Activated CD8-positive, alpha-beta memory T cell treated with anti-CD3 and anti-CD28 coated beads, Interleukin-2, amount 50 U/mL, for 48 hours (primary cell): ENCODE measurements at places on chromosomes 4 and X.

- no peak for DNase-seq
Observed at GRCh38 chr4:184962125-184962638, 56.1 kb upstream of the HELT start.

DNA sequence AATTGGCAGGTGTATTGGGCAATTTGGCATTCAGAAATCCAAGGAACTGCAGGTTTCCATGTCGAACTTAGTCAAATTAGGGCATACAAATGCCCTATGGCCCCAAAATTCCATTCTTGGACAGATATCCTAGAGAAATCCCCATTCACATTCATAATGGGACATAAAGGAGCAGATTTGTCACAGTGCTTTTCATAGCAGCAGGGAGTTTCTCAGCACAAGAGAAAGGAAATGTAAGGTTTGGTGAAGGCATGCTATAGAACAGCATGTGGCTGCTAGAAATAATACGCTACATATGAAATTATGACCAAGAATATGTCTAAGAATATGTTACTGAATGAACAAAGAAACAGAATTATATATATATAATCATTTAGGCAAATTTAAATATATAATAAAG lies 437.5 kb upstream of the BOD1L1 start:
- DNase-seq, result no peak

GRCh38 chr4:165967486-165967885 lies 94.4 kb downstream of the TLL1 start:
- no peak for DNase-seq

GRCh38 chr4:8242782-8243560 lies 26.6 kb upstream of the HTRA3 start:
- DNase-seq, result no peak

DNA sequence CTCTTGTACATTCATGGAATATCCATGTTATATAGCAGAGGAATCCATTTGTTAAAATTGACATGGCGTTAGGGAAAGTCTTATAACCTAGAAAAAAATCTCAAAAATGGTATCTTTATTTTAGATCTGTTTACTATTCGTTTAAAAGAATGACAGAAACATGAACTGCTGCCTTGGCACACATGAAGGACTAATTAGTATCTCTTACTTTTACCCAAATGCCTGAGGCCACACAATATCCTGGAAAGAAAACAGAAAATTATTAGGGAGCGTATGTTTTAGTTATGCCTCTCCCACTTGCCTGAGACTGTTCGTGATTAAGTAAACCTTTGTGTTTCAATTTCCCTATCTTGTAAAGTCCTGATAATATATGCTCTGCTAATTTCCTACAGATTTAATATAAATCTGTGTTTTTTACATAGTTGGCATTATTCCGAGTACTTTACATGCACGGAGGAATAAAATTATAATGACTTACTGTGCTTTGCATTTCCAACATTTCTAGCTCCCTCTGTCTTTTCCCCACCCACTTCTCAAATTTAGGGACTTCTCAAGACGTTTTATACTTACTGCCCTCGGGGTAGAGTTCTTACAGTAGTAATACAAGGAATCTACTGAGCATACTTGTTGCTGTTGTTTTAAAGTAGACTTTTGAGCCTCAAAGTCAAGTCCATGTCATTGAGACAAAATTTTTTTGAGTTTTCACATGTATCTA lies 147.3 kb downstream of the VEGFC start:
- no peak for DNase-seq

GRCh38 chr4:5710961-5711478 lies at the start of gene EVC:
Gene EVC, plus strand, starts transcription at chr4:5711201. Its CDS starts 180 bp downstream, at chr4:5711381.
- peak; percentile 68 for DNase-seq

DNA sequence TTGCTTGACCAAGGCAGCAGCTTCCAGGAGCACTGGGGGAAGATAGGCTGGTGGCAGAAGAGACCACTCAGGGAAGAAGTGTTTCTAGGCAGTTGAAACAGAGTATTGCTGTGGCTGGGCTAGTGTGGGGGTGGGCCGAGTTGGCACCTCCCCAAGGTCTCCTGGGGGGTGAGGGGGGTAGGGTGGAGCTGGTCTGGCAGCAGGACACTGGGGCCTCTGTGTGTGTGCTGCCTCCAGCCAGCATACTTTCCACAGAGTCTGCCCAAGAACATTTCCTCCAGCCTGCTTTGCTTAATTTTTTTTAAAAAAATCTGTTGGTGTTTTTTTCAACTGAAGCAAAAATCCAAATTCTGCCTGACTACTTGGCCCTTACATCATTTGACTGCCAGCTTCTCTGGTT lies 4.0 kb downstream of the ITIH6 start:
- no peak for DNase-seq

GRCh38 chrX:106919932-106920452 lies at the start of gene CLDN2:
Gene CLDN2, plus strand, starts transcription at chrX:106920402. Its CDS starts 7,827 bp downstream, at chrX:106928229.
- no peak for DNase-seq

DNA sequence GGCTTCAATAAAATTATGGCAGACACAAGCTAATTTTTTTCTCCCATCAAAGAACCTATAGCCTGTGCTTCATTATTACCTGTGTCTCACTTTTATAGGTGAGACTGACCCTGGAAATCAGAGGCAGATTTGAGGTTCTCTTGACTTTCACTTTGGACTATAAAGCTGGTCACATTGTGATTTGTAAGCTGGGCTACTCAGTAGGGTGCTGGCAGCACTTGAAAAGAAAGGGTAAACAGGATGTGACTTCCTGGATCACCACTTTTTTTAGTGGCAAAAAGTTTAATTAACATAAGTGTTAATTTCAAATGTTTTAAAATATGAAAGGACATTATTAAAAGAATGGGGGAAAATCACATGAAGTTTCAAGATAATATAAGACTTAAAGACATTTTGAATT lies 50.6 kb upstream of the GATB start:
- DNase-seq, result no peak

DNA sequence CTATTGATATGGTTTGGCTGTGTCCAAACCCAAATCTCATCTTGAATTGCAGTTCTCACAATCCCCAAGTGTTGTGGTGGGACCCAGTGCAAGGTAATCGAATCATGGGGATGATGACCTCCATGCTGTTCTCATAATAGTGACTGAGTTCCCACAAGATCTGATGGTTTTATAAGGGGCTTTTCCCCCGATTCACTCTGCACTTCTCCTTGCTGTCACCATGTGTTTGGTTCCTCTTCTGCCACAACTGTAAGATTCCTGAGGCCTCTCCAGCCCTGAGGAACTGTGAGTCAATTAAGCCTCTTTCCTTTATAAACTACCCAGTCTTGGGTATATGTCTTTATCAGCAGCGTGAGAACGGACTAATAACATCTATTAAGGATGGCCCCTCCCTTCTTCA lies 68.8 kb downstream of the FBXW7 start:
- DNase-seq, result no peak

DNA sequence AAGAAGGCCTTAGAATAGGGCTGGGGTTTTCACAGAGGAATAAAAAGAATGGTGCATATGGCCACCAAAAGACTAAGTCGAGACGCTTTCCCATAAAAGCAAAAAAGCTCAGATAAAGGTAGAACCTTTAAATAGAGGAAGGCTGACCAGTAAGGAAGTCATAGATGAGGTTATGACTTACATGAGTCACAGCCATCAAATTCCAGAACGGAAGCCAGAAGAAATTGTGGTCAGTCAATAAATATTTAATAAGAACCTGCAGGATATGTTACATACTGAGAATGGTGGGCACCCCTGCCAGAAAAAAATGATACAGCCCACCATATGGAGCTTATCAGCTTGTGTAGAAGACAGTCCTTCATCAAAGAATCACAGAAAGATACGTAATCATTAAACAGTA lies 120.1 kb downstream of the MANBA start:
- no peak for DNase-seq

DNA sequence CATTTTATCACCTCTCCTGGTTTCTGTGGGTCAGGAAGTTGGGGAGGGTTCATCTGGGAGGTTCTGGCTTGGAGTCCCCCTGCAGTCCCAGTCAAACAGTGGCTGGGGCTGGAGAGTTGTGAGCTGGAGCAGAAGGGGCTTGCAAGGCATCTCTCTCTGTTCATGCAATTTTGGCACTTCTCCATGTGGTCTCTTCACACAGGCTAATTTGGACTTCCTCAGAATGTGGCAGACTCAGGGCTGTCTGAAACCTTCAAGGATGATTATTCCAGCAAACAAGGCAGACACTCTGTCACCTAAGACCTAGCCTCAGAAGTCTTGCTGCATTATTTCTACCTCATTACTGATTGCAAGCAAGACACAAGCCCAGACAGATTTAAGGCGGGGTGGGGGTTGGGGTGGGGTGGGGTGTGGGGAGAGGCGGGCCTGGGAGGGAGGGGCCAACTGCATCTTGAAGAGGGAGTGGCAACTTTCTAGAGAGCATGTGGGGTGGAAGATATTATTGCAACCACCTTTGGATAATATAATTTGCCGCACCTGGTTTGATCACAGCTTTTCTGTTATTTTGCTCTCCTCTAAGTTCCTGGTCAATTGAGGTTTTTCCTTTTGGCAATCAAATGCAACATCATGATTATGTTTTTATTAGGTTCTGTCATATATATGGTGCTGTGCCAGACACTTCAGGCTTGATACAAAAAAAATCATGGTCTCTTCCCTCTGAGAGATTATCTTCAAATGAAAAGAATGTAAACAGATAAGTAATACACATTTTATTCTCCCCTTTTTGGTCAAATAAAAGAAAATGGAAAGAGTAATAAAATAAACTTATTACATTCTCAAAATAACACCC lies 799.5 kb downstream of the RPA4 start:
- no peak for DNase-seq

DNA sequence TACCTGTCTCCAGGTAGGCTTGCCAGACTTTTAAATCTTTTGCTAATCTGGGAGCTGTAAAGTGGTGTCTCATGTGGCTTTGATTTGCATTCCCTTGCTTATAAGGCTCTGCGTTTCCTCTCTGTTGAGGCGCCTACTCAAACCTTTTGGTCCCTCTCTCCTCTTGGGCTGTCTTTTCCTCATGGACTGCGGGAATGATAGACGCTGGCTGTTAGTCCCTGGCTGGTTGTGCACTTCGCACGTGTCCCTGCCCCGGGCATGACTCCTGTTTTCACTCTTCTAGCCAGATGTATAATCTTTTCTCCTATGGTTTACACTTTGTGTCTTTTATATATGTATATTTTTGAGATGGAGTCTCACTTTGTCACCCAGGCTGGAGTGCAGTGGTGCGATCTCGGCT lies 39.7 kb downstream of the RGS12 start:
- DNase-seq, result peak; percentile 33

DNA sequence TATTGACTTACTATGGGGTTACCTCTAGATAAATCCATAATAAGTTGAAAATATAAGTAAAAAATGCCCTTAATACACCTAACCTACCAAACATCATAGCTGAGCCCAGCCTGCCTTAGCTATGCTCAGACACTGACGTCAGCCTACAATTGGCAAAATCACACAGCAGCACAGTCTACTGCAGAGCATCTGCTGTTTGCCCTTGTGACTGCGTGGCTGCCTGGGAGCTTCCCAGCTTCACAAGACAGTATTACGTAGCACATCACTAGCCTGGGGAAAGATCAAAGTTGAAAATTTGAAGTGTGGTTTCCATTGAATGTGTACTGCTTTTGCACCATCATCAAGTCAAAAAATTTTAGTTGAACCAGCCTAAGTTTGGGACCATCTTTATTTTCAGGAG lies 8.8 kb downstream of the HTT-AS start:
- no peak for DNase-seq

- no peak for DNase-seq
Observed at GRCh38 chr4:164596927-164597326, 157.0 kb upstream of the SMIM31 start.

GRCh38 chr4:107548211-107548905 lies 171.7 kb downstream of the PAPSS1 start:
- DNase-seq, result no peak

- DNase-seq, result no peak
Observed at GRCh38 chr4:114606245-114606644, 7.6 kb downstream of the UGT8 start.

DNA sequence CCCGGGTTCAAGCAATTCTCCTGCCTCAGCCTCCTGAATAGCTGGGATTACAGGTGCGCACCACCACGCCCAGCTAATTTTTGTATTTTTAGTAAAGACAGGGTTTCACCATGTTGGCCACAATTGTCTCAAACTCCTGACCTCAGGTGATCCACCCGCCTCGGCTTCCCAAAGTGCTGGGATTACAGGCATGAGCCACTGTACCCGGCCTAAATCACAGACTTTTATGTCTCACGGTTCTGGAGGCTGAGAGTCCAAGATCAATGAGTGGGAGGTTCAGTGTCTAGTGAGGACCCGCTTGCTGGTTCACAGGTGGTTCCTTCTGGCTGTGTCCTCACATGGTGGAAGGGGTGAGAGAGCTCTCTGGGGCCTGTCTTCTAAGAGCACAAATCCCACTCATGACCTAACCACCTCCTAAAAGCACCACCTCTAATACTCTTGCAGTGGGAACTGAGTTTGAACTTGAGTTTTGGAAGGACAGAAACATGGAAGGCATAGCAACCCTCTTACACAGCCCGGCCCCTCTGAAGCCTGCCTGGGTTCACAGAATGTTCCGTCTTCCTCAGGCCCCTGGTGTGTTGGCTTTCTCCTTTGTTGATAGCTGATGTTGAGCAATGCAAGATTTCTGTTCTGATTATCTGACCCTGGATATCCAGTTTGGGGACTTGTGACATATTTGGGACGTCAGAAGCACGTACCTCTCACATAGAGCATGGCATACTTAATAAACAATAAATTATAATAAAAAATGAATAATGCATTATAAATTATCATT lies 1.9 kb upstream of the AKAP17A start:
- DNase-seq, result peak; percentile 50

- no peak for DNase-seq
Observed at GRCh38 chrX:10477525-10477924, 142.9 kb downstream of the MID1 start.

- no peak for DNase-seq
Observed at GRCh38 chr4:37873386-37873785, 17.5 kb upstream of the TBC1D1 start.

- DNase-seq, result no peak
Observed at GRCh38 chrX:21509912-21510311, 135.7 kb downstream of the CNKSR2 start.

DNA sequence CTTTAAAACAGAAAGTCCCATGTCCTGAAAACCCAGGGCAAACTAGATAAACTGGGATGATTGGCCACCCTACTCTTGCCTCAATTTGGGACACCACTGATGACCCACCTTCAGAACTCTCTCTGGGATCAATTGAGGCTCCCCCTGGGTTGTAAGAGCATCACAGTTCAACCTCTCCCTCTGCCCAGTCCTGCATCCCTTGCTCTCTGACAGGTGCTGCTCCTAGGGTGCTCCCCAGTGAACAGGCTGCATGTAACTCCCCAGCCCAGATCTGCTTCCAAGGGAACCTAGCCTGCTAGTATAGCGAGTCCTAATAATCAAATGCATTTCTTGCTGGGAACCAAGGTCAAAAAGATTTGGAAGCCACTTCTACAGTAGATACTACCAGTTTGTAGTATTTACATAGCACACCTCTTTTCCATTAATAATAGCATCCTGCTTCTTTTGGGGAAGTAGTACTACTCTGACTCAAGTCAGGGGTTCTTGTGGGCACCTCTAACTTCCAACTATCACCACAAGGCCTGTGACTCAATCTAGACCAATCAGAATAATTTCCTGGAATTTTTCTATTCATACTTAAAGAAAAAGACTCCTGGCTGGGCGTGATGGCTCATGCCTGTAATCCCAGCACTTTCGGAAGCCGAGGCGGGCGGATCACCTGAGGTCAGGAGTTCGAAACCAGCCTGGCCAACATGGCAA lies 42.1 kb upstream of the SPINK2 start:
- DNase-seq, result no peak
